Epithelial cell of prostate (primary cell): ENCODE measurements at places on chromosomes 12 and 14.

DNA sequence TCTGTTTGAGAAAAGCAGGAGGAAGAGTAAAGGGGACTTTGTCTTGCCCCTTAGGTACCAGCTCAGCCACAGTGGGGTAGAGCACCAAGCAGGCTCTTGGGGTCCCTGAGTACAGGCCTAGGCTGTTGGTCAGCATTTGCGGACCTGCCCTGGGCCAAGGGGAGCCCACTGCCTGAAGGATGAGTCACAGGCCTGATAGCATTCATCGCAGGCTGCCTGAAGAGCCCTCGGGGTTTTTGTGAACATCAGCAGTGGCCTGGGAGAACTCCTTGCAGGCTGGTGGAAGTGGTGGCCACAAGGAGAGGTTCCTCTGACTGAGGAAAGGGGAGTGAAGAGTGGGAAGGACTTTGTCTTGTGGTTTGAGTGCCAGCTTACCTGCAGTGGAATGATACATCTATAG is 25.0 kb upstream of the P2RX7 start:
- DNase-seq: no peak

- no peak for DNase-seq
Measured at GRCh38 chr12:47190905-47191304, 111.1 kb upstream of the AMIGO2 start.

GRCh38 chr12:114864837-114865551 is 181.0 kb upstream of the TBX3 start:
- no peak for DNase-seq

DNA sequence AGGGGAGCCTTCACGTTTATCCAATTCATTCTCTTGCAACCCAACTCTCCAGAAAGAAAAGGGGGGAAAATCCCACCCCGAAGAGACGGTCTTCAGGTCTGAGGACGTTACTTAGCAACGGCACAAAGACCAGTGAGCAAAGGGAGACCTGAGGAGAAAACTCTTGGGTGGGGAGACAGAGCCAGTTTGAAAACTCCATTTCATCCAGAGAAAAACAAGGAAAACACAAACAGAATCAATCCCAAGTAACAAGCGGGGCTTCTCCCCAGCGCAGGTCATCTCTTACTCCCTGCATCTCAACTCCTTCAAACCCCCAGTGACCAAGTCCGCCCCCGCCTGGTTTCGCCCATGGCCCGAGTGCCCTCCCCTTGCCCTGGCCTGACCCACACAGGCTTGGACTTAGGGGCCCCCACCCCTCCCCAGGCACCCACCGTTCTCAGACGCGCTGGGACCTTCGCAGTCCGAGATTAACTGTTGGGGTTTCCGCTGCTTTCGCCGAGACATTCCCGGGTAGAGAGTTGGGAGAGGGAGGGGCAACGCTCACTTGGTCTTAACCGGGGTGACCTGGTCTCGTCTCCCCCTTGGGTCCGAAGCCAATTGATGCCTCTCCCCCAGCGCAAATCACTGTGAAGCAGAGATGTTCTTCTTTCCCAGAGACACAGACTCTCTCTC is 10.4 kb upstream of the SALL2 start:
- DNase-seq: no peak

- no peak for DNase-seq
Measured at GRCh38 chr12:119060847-119061796, 79.8 kb downstream of the SRRM4 start.

DNA sequence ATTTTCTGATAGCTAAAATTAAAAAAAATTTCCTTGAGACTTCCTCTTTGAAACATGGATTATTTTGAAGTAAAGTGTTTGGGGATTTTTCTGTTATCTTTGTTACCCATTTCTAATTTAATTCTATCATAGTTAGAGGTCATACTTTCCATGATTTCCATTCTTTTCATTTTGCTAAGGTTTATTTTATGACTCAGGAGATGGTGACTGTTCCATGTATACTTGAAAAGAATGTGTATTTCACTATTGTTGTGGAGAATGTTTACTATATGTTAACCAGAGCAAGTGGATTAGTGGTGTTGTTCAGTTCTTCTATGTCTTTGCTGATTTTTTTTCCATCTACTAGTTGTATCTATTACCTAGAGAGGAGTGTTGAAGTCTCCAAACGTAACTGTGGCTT is 250.5 kb upstream of the PELI2 start:
- no peak for DNase-seq

DNA sequence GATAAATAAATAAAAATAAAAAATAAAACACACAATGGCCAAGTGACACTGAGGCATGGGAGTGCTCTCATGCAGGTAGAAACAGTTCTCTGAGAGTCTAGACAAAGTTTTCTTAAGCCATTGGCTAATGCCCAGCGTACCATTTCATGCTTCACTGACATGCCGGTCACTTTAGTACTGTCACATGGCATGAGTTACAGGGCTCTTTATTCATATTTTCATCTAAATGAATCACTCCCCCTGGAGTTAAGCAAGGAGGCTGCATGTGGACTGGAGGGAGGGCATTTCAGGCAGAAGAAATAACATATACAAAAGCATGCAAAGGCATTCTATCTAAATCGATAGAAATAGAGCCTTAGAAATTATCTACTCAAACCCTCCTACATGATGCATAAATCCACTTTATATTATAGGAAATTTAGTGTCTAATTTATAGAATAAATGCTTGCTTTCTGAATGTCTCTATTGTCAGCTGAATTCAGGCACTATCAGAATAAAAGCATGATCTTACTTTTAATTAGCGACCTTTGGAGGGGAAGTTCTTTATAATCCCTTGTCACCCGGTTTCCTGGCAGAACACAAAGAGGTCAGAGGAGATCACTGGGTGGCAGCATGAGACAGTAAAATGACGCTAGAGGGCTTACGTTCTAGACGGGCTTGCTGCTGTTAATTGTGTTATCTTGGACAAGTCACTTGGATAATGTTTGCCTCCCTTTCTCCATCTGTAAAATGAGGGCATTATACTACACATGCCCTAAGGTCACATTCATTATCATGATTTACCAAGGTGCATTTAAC is 17.5 kb downstream of the DYRK4 start:
- no peak for DNase-seq

DNA sequence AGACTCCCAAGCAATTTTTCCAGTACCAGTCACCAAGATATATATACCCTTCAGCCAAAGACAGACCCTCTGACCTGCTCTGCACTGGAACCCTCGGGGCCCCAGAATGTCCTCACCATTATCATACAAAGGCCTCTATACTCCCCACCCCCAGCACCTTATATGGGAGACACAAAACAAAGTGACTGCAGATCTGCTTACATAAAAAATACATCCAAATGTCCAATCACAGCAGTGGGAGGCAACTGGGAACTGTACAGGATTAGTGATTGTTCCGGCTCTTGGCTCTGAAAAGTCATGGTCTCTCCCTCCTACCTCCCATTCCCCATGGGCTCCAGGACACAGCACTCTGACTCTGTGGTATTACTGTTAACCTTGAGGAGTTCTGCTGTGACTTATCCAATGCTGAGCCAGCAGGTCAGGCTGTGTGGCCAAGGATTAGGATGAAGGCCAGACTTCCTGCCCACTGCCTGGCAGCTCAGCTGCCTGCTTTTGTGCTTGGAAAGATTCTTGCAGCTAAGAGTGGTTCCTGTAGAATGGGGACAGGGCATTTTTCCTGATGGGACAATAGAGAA is 13.7 kb downstream of the OXA1L start:
- no peak for DNase-seq

GRCh38 chr12:120654656-120655055 is 14.2 kb downstream of the CABP1 start:
- no peak for DNase-seq

GRCh38 chr12:32516230-32516629 is 116.9 kb downstream of the FGD4 start:
- DNase-seq: no peak

DNA sequence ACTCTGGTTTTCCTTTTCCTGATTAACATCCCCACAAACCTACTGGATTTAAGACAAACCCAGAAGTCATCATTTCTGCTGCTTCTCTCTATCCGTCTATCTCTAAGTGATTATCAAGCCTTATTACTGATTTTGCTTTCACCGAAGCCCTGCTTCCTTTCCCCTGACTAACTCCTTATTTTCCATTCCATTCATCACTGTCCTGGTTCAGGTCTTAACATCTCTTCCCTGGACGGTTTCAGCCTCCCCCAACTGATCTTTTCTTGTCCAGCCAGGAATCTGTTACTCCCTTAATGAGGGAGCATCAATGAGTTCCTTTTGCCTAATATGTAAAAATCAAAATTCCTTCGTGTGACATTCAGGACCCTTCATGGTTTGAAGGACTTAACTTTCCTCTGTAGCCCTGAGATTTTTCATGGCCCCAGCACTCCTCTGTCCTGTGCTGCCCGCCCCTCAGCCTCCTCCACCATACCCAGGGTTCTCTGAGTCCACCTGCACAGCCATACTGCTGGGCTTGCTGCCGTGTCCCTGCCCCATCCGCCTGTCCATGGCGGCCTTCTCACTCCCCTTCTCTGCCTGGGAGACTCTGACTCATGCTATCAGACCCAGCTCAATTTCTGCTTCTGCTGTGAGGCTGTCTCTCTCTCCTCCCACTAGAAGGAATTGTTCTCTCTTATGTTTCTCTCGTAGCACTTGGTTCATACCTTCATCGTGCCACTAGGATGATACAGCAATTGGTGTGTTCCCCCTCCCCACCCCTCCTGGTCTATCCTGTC is 167.8 kb upstream of the HIF1A start:
- no peak for DNase-seq

DNA sequence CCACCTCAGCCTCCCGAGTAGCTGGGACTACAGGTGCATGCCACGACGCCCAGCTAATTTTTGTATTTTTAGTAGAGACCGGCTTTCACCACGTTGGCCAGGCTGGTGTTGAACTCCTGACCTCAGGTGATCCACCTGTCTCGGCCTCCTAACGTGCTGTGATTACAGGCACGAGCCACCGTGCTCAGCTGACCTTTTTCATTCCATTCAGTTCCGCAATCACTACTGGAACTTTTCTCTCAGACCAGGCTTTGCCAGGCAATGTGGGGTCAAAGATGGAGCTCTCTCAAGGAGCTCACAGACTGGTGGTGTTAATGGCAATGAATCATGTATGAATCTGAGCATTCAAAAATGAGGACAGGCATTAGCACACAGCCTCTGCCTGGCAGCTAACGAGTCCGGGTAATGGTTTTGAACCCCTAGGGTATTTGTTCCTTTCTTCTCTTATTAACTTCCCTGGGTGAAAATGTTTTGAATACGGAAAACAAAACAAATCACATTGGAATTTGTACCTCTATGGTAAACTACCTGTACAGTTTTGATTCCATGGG is 9.4 kb upstream of the TCHP start:
- no peak for DNase-seq

- DNase-seq: no peak
Measured at GRCh38 chr14:106080922-106081321, 554.5 kb downstream of the TMEM121 start.
